Right lobe of liver (tissue), 6 donors: ENCODE measurements at places on chromosomes 7 and 10. TPM values are rescaled to one million over a fixed set of nuclear protein-coding genes. Genes with fewer than 3 reads are reported as not detected.
A peak's percentile ranks its signal among the peaks of the same experiment; 100 is the strongest.

DNA sequence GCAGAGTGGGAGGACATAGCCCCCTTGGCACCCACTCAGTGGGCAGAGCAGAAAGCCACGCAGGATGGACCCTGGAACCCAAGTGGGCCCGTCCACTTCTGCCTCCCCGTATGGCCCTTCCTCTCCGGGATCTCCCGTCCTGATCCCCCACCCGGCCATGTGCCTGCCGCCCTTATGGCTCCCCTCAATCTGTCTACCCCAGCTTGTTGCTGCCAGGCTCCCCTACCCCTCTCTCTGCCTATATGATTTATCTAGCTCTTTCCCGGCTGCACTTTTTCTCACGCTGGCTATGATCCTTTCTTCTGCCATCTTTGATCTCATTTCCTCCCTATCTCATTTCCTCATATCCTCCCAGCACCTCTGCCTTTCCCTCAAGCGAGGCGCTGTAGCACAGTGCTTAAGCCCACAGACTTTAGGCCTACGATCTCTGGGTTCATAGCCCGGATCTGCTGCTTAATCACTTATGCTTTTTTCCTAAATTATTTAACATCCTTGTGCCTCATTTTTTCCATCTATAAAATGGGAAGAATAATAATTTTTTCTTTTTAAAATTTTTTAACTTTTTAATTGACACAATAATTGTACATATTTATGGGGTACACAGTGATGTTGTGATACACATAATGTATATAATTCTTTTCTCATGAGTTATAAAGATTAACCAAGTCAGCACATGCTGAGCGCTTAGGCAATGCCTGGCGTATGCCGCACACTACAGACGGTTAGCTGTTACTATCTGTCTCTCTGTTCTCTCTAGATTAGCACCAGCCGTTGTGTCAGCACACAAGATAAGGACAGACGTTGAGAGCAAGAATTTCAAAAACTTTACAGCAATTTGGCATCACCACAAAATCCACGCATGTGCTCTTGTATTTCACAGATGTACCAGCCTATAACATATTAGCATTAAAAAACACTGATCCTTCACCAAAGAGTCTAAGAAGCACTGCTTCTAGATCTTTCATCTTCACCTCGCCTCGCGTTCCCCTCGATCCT lies 18.1 kb downstream of the KCNH2 start:
- no peaks in the 10 kb centered on the region for H3K27me3 ChIP-seq
- DNase-seq: peak; percentile 0
- H3K4me1 ChIP-seq: no peaks in the 10 kb centered on the region
- no peaks in the 10 kb centered on the region for H3K36me3 ChIP-seq
- no peak overlapping the region for H3K4me3 ChIP-seq

DNA sequence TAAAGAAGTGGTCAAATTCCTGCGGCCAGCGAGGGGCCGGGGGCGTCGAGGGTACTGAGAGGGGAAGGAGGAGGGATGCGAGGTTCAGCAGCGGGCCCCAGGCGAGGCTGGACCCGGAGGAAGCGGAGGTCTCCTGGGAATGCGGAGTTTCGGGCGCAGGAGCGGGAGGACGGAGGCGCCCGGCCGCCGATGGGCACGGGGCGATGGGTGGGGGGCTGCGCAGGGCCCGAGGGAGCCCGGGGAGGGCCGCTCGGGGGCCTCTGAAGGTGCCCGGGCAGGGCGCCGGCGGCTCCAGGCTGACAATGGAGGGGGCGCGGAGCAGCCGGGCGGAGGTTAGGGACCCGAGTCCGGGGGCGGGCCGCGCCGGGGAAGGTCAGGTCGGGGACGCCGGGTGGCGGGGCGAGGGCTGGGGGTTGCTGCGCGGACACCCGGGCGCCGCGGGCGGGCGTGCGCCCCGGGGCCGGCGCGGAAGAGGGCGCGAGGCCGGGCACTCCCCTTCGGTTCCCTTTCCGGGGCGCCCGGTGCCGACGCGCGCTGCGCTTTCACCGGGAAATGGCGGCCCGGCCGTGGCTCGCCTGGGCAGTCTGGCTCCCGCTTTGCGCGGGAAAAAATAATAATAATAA lies 683 bp downstream of the MACROH2A2 start:
- no peaks in the 10 kb centered on the region for H3K27me3 ChIP-seq
- H3K36me3 ChIP-seq: no peaks in the 10 kb centered on the region
- peak overlapping the region; percentile 74 for H3K4me3 ChIP-seq

- no peaks in the 10 kb centered on the region for H3K36me3 ChIP-seq
- H3K27ac ChIP-seq: no peak overlapping the region
- DNase-seq: no peak
- no peak overlapping the region for H3K4me3 ChIP-seq
- no peaks in the 10 kb centered on the region for H3K4me1 ChIP-seq
Measured at GRCh38 chr7:131190146-131190545, 137.5 kb upstream of the MKLN1 start.

DNA sequence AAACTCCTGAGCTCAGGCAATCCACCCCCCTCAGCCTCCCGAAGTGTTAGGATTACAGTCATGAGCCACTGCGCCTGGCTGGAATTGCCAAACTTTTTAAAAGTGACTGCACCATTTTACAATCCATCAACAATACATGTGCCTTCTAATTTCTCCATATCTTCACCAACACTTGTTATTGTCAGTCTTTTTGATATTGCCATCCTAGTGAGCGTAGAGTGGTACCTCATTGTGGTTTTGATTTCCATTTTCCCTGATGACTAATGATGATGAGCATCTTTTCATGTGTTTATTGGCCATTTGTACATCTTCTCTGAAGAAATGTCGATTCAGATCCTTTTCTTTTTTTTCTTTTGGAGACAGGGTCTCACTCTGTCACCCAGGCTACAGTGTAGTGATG lies 21.7 kb upstream of the STRIP2 start:
- no peaks in the 10 kb centered on the region for H3K36me3 ChIP-seq
- no peaks in the 10 kb centered on the region for H3K27me3 ChIP-seq
- no peaks in the 10 kb centered on the region for H3K4me1 ChIP-seq
- H3K27ac ChIP-seq: no peak overlapping the region
- no peak for DNase-seq

The DKK1 gene
- not detected for total RNA-seq
